Dermis blood vessel endothelial cell (primary cell): ENCODE measurements at places on chromosomes 5 and 9. TPM values are rescaled to one million over a fixed set of nuclear protein-coding genes. Genes with fewer than 3 reads are reported as not detected.

- DNase-seq, result no peak
Observed at GRCh38 chr5:62886603-62887315, 308.1 kb downstream of the LRRC70 start.

Gene MCC
- 35.5 and 37.1 TPM in 2 replicates for total RNA-seq

Gene BSPRY
- total RNA-seq, result not detected in 2 replicates

Gene SHLD3
- 4.0 and 6.3 TPM in 2 replicates for total RNA-seq

DNA sequence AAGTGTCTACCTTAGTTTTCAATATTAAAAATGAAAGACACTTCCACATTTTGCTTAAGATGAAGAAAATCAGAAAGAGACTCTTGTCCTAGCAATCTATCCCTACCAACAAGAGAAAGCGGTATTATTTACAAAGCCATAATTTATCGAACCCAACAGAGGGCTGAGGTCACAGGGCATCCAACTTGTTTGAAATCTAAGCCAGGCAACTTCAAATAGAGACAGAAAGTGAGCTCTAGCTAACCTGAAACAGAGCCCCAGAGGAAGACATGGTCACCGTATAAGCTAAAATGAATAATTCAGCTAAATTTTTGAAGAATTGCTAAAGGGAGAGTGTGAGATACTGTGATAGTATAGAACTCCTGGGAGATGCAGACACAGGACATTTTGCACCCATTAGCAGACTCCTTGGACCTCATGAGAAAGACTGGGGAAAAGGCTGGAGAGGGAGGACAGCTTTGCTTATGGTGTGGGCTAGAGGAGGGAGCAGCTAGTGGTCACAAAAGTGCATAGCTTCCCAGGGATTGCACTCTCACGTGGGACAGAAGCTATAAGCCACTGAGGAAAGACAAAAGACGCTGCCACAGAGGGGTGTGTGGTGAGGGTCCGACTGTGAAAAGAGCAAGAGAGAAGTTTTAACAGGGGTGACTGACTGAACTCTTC, 624.2 kb upstream of the GRIN3A start:
- no peak for DNase-seq

GRCh38 chr5:163445345-163445744, 8.0 kb downstream of the CCNG1 start:
- DNase-seq, result no peak

Gene FAM221B
- not detected in 2 replicates for total RNA-seq

Gene LCN2
- 0.14 TPM in 1 of 2 replicates, not detected in the other for total RNA-seq

DNA sequence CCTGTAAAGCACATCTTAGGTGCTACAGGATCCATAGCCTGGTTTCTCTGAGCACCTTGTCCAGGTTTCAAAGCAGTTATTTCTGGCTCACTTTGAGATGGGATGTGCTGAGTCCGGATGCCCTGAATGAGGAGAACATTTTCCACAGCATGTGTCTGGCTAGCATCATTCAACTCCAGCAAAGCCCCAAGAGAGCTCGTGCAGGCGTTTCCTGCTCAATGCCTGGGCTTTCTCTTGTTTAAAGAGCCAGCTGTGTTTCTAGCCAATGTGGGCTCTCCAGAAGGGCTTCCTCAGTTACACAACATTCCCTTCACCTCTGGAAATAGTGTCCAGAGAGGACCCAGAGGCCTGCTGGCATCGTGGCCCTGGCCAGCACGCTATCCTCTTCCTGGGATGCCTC, 411.7 kb downstream of the DMAC1 start:
- DNase-seq, result no peak

DNA sequence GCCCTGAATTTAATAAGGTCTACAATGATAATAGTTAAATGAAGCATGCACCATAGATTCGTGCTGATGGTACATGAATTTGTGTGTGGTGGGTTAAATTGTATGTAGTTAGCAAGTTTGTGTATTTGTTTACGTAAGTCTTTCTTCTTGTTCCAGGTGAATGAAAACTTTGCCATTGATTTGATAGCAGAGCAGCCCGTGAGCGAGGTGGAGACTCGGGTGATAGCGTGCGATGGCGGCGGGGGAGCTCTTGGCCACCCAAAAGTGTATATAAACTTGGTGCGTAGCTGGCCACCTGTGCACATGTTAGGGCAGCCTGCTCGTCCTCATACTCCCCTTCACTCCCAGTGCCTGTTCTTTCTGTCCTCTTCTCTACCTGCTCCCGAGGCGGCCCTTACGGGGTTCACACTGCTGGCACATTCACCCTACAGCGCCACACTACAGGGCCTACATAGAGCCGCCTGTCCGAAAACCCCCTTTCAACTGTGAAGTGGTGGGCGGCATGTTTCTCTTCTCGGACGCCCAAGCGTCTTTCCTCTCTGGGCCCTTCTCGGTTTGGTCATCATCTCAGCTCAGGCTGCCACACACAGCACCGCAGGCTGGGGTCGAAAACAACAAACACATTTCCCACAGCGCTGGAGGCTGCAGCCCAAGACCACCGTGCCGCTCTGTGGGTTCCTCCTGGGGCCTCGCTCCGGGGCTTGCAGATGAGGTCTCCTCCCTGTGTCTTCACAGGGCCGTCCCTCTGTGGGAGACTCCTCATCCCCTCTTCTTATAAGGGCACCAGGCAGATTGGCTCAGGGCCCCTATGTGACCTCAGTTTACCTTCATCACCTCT, 13.2 kb downstream of the NDUFS6 start:
- no peak for DNase-seq

DNA sequence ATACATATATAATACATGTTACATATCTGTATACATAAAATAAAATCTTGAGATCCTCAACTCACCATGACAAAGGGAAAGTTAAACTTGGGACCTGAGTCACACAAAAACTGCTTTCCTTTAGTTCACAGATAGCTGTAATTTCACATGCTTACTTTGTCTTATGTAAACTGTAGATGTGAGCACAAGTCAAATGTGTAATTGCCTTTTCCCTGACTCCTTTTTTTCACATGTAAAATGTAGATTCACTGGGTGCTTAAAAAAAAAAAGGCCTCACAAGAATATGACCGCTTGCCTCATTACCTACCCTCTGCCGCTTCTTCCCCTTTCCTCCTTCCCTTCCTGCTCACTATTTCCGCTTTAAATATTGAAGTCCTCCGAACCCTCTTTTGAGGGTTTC, 21.9 kb upstream of the FAM169A start:
- DNase-seq, result no peak

Gene SMIM3
- 3.5 and 4.1 TPM in 2 replicates for total RNA-seq
